Mesenchymal stem cell (in vitro differentiated cells and primary cell): ENCODE measurements at places on chromosomes 16 and 17.

DNA sequence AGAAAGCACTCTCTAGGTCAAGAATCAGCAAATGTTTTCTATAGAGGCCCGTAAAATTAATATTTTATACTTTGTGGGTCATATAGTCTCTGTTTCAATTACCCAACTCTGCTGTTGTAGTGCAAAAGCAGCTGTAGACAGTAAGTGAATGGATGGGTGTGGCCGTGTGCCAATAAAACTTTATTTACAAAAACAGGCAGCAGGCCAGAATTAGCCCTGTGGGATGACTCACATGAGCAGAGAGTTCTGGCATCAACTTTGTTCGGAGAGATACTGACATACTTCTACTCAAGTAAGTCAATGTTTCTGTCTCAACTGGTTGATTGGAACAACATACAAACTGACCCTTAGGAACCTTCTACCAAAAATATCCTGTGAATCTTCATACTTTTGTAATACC is 616.2 kb downstream of the MAF start:
- DNase-seq = peak; percentile 2

DNA sequence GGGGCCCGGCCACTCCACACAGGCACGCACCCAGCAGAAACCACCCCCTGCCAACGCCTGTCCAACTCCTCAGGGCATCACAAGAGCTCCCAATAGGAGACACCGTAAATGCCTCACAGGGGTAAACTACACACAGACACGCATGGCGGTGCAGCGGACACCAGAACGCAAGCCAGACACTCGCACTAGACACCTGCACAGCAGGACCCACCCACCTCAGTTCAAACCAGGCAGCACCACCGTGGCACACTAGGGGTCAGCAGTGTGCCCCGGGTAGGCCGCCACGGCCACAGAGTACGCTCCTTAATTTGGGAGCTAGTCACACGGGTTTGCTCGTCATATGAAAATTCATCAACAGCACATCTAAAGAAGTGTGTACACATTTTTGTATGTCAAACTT is 3.4 kb downstream of the SLC38A10 start:
- DNase-seq = peak; percentile 62

DNA sequence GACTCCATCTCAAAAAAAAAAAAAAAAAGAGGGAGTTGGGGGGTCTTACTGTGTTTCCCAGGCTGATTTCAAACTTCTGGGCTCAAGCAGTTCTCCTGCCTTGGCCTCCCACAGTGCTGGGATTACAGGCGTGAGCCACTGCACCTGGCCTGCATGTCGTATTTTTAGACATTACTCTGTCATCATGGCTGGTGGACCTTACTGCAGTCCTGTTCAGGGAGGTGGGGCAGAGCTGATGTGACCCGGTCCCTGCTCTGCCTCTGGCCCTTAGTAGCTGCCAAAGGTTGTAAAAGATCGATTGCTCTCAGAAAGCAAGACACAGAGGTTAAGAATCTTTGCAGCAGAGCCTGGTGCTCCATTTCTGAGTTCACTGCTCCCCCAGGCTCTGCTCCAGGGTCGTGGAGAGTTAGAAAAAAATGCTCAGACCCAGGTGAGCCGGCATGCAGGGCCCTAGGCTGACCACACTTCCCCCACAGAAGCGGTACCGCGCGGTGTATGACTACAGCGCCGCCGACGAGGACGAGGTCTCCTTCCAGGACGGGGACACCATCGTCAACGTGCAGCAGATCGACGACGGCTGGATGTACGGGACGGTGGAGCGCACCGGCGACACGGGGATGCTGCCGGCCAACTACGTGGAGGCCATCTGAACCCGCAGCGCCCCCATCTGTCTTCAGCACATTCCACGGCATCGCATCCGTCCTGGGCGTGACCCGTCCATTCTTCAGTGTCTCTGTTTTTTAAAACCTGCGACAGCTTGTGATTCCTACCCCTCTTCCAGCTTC is 7.1 kb upstream of the LASP1NB start:
- DNase-seq = no peak

DNA sequence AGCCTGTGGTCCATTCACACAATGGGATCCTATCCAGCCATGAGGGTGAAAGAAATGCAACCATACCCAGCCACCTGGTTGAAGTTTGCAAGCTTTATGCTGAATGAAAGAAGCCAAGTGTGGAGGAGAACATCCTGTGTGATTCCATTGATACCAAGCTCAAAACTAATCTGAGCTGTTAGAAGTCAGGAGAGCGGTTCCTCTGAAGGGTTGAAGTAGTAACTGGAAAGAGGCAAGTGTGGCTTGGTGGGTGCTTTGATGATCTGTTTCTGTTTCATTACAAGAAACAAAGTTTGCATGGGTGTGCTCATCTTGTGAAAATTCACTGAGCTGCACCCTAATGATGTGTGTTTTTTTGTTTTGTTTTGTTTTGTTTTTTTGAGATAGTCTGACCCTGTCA is 99.4 kb downstream of the SALL1 start:
- no peak for DNase-seq

DNA sequence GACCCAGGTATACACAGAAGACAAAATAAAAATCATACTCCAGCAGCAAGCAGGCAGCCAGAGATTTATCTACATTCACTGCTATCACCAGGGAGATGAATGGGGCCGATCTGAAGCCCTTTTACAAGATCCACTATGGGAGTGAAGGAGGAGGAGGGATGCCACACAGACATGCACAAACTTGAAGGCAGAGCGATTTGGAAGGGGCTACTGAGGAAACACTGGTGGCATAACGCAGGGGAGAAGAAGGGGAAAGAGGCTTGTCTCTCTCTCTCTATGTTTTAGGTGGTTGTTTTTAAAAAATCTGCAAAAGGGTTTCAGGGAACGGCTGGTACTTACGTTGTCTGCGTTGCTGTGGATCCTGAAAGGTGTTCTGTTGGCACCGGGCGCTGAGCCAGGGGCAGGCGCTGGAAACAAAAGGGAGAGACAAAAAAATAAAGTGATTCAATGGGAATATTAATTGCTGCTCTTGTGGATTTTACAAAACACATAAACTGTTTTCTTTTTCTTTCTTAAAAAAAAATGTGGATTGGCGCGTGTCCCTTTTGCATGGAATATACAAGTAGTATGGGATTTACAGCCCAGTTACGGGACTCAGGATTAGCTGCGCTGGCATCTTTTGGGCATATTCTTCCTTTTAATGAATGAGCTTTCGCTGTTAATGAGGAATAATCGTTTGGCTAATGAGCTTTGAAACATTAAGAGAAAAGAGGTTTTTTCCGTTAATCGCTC is 255.3 kb upstream of the PMFBP1 start:
- DNase-seq = no peak

DNA sequence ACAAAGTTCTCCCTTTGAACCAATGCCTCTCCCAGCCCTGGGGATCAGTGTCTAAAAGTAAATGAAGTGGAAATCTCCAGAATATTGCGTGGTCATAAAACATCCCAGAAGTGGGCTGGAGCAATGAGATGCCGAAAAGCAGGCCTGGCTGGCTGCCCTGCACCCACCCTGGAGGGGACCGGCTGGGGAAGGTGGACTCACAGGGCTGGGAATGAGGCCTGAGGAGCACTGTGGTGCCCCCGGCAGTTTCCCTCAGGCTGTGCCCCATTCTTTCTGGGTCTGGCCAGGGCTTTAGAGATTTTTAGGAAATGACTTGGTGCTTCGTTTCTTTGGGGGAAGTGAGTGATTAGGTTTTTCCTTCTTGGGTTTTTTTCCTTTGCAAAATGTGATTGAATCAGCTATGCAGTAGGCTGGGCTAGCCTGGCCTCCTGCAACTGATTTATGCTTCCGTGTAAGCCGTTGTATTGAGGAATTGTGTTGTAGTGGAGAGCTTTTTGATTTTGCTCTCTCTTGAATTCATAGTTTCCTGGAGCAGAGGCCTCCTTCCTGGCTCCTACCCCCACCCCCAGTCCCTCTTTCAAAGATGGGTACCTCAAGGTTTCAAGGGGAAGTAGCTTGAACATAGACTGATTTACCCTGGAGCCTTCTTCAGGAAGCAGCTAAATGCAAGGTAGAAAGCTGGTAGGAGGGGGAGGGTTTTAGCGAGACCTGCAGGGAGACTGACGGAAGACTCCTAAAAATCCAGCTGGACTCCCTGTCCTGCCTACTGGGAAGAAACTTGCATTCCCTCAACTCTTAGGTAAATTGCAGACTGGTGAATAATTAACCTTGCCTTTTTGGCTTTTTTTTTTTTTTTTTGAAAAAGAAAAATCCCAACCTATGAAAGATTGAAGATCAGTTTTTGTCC is 170.2 kb downstream of the RAB11FIP4 start:
- DNase-seq = peak; percentile 62

GRCh38 chr17:43778337-43779144 is at the start of gene DUSP3:
DUSP3 (minus strand) TSS chr17:43778977; CDS start chr17:43778924, 53 bp downstream.
- peak; percentile 97 for DNase-seq

DNA sequence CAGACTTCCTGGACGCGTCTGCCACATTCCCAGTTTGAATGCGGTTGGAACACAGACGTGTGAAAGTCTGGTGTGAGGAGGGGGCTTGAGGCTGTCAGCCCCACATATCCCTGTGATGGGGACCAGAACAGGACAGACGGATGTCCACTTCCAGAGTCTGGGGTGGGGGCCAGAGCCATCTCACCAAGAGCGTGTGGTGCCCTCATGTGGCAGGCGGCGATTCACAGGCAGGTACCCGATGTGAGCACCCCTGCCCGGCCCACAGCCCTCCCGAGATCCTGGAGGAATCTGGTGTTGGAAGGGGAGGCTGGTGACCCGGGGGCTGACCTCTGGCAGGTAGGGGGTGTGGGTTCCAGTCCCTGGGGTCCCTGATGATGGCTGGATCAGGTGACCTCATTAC is 51.5 kb downstream of the ENGASE start:
- DNase-seq = no peak

- DNase-seq = no peak
Observed at GRCh38 chr17:63542942-63543821, 7.1 kb upstream of the DCAF7 start.

- DNase-seq = no peak
Observed at GRCh38 chr17:40369923-40370322, 5.4 kb upstream of the GJD3 start.

DNA sequence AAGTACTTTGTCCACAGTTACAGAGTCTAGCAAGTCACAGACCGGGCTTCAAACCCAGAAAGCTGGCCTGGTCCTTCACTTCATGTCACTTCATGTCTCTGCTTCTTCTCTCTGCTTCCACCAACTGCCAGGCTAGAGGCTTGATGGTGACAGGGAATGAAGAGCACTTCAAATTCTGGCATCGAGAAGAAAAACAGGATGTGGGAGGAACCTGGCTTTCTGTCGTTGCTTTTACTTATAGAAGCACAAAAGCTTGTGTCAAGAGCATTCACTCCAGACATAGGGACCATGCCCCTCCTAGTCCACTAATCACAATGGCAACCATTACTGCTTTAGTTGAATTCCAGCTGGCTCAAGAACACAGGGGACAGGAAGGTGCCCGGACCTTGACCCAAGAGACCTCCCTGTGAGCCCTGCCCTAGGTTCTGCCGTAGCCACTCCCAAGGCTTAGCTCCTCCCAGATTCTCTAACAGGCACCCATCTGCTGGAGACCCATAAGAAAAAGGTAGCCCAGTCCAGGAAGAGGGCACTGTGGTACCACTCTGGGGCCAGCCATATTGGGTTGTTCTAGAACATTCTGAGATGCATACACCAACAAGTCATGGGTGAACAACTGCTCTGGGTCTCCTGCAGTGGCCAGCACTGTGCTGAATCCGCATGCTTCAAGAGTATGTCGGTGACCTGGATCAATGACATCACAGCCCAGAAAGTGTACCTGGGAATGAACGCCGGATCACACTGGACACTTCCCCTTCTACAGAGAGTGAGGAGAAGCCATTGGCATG is 181.8 kb downstream of the C16orf95 start:
- no peak for DNase-seq

- DNase-seq = no peak
Observed at GRCh38 chr17:6170349-6170748, 100.2 kb downstream of the WSCD1 start.

DNA sequence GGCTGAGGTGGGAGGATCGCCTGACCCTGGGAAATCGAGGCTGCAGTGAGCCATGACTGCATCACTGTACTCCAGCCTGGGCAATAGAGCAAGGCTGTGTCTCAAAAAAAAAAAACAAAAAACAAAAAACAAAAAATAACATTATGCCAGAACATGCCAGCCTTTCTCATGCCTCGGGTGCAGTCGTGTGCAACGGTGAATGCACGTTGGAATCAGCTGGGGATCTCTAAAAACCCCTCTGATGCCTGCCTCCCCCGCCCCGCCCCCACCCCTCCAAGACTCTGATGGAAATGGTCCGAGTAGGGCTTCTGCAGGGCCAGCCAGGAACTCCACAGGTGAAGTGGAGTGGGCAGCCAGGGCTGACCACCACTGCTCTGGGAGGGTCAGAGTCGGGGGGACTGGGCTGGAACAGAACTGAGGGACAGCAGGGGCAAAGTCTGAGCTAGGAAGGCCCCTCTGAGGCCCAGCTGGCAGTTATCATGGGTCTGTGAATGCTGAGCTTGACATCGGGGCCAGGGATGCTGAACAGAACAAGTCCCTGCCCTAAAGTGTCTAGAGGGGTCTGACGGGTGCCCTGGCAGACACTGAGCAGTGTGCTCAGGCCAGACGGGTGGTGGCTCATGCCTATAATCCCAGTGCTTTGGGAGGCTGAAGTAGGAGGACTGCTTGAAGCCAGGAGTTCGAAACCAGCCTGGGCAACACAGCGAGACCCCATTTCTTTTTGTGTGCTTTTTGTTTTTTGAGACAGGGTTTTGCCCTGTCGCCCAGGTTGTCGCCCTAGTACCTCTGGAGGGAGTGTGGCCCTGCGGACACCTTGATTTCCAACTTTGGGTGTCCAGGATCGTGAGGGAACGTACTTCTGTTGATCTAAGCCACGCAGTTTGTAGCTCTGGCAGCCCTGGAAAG is 193.4 kb upstream of the GSE1 start:
- DNase-seq = no peak

GRCh38 chr16:74565378-74565777 is 41.5 kb downstream of the GLG1 start:
- no peak for DNase-seq

DNA sequence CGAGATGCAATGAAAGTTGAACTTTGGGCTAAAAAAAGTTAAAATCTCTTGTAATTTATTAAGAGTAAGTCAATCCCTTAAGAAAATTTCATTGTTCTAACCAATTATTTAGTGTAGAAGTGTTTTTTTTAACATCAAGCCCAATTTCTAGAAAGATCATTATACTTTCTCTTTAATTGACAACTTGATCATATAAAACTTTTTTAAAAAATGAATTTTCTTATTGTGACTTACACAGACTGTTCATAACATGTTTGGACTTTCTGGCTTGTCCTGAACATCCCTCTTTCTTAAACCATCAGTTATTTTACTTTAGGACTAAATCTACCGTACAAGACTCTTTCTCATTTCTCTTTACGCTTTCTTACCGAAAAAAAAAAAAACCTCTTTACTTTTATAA is 24.8 kb upstream of the MYO1D start:
- DNase-seq = no peak

- DNase-seq = no peak
Observed at GRCh38 chr16:71914802-71915201, 19.5 kb downstream of the IST1 start.
